ENCODE measurements at places on chromosomes 13 and 19.
A peak's percentile ranks its signal among the peaks of the same experiment; 100 is the strongest.

DNA sequence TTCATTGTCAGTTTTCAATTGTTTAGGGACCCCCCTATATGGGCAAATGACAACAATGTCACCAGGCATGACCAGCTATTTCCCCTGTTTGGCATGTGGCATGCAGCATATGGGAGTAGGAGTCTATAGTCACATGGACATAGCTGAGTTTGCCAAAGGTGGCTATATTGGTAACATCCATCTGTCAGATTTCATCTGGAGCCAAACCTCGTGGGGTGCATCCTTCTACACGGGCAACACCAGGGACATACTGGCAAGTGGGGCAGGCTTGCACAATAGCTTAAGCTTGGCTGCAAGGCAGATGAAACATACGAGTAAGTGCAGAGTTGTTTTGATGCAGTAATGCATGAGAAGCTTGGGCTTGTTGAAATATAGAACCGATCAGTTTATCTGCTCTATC, 24.5 kb upstream of the ZNF816 start:
- no peak for DNase-seq

- no peak for DNase-seq
Measured at GRCh38 chr19:19140476-19140875, 2.2 kb upstream of the TMEM161A start.

DNA sequence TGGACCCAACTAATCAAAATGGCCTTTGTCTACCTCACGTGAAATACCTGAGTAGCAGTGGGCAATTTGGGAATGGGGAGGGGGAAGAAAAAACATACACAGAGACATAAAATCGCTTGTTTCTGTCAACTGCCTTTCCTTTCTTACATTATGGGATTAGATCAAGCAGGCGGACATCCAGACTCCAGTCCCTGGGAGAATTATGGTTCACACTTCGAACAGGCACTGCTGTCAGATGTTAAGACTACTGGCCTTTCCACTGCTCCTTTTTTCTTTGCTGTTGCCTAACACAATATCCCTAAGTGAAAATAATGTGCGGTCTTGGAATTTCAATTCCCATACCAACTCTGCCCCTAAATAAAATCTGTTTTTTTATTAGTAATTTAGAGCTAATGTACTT, 1719.7 kb upstream of the SLC10A2 start:
- no peak for DNase-seq

GRCh38 chr13:66273011-66273410, 957.1 kb downstream of the PCDH9 start:
- no peak for DNase-seq

- no peak for DNase-seq
Measured at GRCh38 chr13:32824061-32824460, 192.2 kb upstream of the KL start.

DNA sequence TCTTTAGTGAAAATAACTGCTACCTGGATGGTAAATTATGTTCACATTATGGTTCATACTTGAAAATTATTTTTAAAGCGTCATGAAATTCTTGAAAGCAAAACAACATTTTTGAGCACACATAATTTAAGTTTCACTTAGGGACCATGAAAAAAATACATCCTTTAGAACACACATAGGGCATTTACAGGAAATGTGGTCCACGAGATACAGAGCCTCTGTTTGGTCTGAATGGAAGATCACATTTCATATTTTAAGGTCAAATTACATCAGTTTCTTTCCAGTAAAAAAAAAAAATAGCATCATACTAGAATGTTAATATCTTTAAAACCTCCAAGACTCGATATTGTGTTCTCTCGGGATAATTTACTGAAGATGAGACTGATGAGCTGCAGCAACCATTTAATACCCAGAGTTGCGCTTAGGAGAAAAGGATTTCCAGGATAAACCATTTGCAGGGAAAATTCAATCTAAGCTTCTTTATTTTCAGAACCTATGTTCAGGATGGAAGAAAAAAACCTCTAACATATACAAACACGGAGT, 720.7 kb downstream of the DIAPH3 start:
- DNase-seq, result no peak

DNA sequence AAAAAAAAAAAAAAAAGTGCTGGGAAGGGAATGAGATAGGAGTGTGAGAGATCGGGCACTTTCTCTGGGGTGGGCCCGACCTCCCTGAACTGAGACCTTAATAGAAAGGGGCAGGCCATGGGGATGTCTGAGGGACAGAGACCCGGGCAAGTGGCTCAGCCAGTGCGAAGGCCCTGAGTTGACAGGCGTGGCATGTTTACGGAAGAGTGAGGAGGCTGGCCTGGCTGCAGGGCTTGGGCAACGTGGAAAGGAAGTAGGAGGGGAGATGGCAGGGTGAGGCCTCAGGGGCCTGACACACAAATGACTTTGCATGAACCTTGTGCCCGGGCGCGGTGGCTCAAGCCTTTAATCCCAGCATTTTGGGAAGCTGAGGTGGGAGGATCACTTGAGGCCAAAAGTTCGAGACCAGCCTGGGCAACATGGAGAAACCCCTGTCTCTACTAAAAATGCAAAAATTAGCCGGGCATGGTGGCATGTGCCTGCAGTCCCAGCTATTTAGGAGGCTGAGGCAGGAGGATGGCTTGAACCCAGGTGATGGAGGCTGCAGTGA, 13.9 kb downstream of the FCHO1 start:
- DNase-seq, result no peak

GRCh38 chr19:38869160-38869835, 8.8 kb downstream of the RINL start:
- no peak for DNase-seq

DNA sequence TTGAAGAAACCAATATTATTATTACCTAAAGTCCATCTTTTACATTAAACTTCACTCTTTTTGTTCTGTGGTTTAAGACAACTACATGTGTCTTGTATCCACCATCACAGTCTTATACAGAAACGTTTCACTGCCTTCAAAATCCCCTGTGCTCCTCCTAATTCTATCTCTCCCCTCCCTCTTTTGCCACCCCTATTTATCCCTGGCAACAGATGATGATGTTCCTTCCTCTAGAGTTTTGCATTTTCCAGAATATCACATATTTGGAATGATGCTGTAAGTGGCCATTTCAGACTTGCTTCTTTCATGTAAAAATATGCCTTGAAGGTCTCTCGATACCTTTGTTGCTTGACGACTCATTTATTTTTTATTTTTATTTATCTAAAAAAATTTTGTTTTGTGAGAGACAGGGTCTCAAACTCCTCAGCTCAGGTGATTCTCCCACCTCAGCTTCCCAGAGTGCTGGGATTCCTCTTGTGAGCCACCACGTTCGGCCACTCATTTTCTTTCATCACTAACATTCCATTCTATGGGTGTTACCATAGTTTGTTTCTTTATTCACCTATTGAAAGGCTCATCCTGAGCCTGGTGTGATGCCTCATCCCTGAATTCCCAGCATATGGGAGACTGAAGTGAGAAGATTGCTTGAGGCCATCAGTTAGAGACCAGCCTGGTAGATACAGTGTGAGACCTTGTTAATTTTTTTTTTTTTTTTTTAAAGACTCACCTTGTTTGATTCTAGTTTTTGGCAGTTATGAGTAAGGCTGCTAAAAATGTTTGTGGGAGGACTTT, 8.4 kb downstream of the ZNF763 start:
- DNase-seq, result no peak

DNA sequence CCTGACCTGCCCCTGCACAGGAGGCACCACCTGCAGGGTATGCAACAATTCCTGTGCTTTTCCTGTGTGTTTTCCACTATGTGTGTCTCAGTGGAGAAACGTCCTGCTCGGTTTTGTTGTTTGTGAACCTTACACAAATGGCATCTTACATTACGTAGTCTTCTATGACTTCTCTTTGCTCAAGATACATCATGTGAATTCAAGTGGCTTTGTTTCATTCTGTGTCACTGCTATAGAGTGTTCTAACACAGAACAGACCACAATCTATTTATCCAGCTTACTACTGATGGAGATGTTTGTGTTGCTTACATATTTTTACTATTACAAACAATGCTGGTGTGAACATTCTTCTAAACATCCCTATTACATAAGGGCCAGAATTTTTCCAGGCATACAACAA, 97.7 kb downstream of the ANKRD10 start:
- DNase-seq, result no peak

GRCh38 chr19:19873381-19873780, 7.7 kb downstream of the ZNF253 start:
- no peak for DNase-seq

- DNase-seq, result no peak
Measured at GRCh38 chr13:78595495-78596398, 7.6 kb downstream of the POU4F1 start.

DNA sequence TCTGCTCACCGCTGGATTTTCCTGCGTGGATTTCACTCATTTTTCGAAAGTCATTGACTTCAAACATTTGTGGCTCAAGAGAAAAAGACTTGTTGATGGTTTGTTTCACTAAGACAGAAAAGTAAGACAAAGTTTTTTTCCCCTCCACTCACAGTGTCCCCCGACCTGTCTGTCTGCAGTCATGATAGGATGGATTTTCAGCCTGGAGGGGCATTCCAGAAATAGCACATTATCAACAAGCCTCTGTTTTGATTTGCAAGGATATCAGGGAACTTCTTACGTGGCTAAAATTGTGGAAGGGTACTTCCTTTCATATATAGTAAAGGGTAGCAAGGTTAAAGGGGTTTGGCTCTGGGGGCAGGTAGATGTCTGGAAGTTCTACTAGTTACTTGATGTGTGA, 11.8 kb downstream of the SOX21 start:
- no peak for DNase-seq

DNA sequence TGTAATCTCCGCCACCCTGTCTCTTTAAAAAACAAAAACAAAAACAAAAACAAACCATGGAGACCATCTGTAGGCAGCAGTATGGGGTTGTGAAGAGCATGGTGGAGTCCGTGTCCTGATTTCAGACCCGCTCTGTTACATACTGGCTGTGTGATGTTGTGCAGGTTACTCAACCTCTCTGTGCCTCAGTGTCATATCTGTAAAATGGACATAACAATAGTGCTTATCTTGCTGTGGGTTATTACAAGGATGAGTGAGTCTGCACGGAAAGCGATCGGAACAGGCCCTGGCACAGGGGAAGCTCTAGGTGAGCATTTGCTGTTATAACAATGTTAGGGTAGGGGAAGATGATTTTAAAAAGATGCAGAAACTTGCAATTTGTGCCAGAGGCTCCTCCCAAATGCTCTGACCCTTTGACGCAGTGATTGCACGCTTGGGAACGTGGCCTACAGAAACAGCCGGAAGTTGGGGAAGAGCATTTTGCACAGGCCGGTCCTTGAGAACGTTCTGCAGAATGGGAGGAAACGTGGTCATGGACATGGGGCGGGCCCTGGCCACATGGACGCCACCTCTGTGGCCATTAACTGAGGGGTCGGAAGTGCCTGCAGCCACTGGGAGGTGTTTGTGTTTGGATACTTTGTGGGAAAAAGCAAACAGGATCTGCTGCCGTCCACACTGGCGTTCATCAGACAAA, 15.7 kb upstream of the SELENOW start:
- DNase-seq, result no peak

DNA sequence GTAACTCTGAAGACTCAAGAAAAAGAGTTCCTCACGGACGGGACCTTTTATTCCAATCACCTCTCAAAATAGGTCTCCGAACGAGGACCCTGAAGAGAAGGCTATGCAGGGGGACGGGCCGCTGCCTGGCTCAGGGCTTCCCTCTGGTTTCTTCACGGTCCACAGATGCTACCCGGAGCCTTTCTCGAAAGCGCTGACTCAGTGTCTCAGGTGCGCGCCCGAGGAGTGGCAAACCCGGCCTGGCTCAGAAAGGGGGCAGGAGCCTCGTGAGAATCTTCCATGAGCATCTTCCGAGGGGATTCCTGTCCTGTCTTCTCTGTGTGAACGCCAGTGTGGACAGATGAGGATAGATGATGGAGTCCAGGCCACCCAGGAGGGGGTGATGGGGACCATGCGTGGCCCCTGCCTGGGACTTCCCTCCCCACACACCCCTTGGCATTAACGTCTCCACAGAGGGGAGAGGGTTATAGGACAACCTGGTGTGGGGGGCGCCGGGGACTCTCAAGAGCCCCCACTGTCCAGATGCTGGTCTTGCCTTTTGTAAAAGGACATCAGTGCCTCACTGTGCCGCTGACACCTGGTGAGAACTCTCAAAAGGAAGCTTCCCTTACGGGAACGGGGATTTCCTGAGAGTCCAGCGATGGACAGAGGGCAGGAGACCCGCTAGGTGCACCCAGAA, 16.5 kb downstream of the LSM4 start:
- DNase-seq, result no peak

DNA sequence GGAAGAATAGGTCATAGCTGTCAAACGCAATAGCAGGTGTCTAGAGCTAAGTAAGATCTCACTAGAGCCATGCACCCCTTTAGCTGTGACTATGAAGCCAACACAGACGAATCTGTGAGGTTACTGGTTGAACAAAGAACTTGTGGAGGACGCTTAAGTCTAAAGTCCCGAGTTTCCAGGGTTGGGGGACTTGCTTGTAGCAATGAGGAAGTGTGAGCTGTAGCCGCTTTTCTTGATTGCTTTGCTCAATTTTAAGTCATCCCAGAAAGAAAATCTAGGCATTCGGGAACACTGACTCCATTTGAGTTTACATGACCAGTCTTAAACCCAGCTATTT, 1.6 kb downstream of the GPC5 start:
- no peak for DNase-seq

- no peak for DNase-seq
Measured at GRCh38 chr19:5850743-5851293, 431 bp downstream of the FUT3 start.

- DNase-seq, result peak; percentile 47
Measured at GRCh38 chr13:40666933-40667621, 636 bp upstream of the FOXO1 start.

- DNase-seq, result no peak
Measured at GRCh38 chr13:39266426-39266825, 228.2 kb downstream of the NHLRC3 start.

- DNase-seq, result no peak
Measured at GRCh38 chr13:98284679-98285078, 107.6 kb upstream of the RNF113B start.

DNA sequence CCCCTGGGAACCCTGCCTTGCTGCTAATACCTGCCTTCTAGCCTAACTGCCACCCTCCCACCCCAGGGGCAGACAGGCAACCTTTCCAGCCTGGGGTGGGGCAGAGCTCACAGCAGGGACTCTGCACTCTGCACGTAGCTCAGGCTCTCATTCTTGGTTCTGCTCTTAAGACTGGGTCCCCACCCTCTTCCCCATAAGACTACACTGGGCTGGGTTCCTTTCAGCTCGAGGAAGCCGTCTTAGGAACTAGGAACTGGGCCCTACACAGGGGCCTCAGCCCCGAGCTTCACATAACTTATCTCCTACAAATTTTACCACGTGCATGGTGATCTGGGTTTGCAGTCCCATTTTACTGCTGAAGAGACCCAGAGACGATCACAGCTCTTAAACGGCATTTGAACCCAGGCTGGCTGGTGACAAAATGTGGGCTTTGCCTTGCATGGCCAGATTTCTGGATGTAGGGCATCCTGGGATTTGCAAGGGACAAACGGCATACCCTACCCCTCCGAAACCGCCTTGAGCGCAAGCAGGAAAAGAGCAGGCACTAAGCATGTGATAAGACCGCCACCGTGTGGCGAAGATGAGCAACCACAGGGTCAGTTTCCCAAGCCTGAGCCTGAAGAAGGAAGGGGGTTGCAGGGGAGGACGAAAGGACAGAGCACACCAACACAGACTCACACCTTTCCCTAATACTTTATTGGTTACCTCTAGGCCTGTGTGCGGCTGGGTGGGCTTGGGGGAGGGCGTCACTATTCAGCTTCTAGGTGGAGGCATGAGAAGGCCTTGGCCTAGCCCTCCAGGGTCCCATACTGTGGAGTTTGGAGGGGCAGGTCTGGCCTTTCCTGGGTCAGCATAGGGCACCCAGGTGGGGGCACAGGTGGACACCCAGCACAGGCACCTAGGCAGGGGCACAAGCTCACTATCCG, 5.1 kb downstream of the JUNB start:
- DNase-seq, result peak; percentile 74
